Activated CD4-positive, alpha-beta T cell treated with anti-CD3 and anti-CD28 coated beads, Interleukin-10, Interleukin-2, amounts not matched to agents 100 ng/mL and 50 ng/mL, durations not matched to agents 16 hours and 8 hours (primary cell): ENCODE measurements at places on chromosomes 12 and 14.

DNA sequence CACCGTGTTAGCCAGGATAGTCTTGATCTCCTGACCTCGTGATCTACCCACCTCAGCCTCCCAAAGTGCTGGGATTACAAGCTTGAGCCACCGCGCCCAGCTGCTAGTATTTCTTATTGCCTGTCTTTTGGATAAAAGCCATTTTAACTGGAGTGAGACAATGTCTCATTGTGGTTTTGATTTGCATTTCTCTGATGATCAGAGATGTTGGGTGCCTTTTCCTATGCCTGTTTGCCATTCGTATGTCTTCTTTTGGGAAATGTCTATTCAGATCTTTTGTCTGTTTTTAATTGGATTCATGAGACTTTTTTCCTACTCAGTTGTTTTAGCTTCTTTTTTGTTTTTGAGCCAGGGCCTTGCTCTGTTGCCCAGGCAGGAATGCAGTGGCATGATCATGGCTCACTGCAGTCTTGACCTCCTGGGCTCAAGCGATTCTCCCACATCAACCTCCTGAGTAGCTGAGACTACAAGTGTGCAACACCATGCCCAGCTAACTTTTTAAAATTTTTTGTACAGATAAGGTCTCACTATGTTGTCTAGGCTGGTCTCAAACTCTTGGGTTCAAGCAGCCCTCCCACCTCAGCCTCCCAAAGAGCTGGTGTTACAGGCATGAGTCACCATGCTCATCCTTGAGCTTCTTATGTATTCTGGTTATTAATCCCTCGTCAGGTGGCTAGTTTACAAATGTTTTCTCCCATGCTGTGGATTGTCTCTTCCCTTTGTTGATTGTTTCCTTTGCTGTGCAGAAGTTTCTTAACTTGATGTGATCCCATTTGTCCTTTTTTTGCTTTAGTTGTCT, 65.9 kb downstream of the ACACB start:
- no peak for DNase-seq

DNA sequence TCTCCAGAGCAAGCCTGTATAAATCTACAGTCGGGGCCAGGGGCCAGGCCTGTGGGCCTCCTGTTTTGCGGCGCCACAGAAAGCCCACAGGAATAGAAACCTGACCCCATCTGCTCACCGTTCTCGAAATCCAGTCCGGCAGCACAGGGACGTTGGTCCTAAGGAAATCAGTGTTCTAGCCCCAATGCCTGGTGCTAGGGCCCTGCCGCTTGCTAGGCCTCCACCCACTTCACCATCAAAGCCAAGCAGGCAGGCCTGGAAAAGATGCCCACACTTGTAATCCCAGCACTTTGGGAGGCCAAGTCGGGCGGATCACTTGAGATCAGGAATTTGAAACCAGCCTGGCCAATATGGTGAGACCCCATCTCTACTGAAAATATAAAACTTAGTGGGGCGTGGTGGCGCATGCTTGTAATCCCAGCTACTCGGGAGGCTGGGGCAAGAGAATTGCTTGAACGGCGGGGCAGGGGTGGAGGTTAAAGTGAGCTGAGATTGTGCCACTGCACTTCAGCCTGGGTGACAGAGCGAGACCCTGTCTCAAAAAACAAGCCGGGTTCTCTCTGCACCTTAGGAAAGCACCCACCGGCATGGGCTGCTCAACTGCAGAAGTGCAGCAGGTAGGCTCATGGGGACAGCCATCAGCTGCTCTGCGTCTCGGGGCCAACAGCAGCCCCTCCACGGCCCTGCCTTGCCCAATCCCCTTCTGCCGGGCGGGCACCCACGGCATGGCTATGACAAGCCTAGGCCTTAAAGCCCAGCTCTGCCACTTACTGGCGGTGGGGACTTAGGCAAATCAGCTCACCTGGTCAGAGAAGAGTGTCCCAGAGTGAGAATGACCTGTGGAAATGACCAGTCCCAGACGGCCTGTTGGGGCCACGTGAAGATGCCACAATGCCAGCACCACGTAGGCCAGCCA, 47.4 kb downstream of the VWF start:
- DNase-seq = no peak

DNA sequence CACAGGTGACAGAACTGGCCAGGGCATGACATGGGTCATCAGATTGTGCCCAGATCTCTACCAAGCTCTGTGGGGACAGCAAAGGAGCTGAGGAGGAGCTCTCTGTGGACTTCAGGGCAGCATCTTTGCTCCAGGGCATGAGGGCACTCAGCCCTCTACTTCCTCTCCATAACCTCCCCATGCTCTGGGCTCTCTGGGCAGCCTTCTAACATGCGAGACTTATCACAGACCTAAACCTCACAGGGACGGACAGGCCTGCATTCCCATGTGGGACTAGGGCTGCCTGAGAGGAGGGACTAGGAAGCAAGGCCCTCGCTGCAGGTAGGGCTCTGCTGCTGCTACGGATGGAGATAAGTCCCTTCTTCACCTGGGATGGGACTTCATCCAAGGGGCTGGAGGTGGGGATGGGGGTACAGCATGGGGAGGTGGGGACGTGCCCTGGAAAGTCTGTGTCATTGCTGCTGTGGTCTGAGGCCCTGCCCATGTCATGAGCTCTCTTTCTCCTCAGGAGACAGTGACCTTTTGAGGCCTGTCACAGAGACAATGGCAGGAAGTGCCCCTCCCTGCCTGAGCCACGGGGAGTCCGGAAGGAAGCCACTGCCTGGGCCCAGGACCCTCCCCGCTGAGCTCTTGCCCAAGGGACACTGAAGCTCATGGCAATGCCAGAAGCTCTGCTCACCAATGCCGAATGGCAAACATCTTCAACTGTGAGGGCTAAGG, 44.1 kb downstream of the PITPNM2 start:
- DNase-seq = peak; percentile 65

- DNase-seq = no peak
These were observed 78.6 kb downstream of the CEP128 start for GRCh38 chr14:80862983-80863382.

DNA sequence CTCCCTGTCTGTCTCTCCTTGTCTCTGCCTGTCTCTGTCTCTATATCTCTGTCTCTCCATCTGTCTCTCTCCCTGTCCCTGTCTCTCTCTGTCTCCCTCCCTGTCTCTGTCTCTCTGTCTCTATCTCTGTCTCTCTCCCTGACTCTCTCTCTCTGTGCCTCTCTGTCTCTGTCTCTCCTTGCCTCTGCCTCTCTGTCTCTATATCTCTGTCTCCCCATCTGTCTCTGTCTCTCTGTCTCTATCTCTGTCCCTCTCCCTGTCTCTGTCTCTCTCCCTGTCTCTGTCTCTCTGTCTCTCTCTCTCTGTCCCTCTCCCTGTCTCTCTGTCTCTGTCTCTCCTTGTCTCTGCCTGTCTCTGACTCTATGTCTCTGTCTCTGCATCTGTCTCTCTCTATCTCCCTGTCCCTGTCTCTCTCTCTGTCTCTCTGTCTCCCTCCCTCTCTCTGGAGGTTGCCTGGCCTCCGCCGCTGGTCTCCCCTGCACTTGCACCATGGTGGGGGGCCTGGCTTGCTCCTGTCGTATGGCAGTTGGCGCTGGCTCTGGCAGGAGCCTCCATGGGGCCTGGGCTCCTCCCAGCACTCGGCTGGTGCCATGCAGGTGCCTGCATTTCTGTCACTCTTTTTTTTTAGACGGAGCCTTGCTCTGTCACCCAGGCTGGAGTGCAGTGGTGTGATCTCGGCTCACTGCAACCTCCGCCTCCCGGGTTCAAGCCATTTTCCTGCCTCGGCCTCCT, 28.3 kb downstream of the MMP17 start:
- DNase-seq = no peak

DNA sequence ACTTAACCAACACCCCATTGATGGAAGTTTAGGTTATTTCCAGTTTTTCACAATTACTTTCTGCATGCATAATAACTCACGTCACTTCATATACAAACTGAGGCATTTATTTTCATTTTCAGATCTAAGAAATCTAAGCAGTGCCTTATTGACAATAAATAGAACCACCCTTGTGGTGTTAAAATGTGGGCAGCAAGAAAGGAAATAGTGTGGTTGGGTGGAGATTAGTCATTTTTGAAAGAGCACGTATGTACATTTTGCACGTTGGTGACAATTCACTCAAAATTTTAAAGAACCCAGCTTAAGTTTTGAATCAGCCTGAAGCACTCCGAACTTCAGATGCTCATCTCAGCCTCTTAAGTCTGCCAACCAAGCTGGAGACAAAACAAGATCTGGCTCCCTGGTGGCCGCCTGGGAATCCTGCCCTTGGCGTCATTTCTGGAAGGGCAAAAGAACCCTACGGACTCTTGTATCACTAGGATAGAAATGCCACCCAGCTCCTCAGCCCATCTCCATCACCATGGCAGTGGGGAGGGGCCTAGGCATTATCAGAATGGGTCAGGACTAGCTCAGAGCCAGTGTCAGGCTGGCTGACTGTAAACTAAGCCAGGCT, 89.5 kb upstream of the BCL2L14 start:
- DNase-seq = peak; percentile 95

DNA sequence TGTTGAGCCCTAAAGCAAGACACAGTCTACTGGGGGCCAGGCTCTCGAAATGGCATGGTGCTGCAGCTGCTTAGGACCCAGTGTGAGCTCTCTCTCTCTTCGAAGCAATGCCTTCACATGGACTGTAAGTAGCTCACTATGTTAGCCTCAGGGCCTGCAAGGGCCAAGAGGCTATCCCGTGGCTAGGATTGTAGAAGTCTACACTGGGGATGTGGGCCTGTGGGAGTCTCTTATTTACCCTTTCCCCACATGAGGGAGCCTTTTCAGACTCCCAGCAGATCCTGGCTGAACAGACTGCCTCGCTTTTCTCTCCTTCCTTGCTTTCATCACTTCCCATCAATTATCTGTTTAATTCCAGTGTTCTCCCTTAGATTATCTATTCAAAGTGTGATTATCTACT, 101.4 kb downstream of the GPR65 start:
- no peak for DNase-seq

- DNase-seq = no peak
These were observed 29.4 kb downstream of the KCNA5 start for GRCh38 chr12:5073054-5073453.

DNA sequence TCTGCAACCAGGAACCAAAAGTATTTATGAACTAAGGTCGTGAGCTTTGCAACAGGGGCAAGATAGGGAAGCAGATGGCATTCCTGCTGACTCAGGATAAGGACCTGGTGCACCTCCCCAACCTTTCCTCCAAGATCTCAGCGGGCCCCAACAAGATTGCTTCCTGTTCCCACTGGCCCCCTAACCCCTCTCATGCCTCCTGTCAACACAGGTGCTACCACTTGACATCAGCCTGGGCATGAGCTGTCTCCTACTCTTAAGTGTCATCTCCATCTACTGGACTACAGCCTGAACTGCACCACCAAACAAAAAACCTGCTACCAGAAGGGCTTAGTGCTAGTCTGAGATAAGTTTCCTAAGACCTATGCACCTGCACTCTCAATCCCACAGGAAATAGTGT, 32.7 kb downstream of the MED6 start:
- peak; percentile 57 for DNase-seq

GRCh38 chr14:59148334-59148900, 40.0 kb upstream of the DAAM1 start:
- no peak for DNase-seq

DNA sequence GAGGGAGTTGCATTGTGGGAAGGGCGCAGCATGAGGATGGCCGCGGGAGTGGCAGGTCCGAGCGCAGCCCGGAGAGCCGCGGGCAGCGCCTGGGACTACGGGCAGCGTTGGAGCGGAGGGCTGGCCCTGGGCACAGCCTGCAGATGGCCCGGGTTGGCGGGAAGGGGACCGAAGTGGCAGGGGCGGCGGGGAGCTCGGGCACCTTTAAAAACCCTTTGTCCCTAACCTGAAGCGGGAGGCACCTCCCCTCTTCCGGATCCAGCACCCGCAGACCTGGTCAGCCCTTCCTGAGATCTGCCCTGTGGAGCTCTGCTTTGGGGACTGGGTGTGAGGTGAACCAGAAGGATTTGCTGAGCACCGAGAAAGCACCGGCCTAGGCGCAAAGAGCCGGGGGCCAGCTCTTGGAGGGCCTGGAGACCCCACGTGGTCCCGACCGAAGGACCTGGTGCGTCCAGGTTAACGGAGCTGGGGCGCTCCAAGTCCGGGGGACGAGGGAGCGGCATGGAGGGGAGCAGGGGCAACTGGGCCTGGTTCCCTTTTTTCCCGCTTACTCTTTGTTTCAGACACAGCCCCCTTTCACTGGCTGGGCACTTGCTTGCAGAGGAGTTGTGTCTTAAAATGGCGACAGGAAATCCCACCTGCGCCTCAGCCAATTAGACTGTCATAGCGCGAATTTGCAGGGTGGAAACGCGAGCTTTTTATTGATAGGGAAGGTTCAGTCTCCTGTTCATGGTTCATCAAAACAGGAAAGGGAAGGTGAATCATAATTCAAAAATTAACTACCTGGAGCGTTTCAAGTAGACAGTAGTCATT, 792 bp upstream of the SLC38A1 start:
- DNase-seq = peak; percentile 90

- no peak for DNase-seq
These were observed 68.2 kb downstream of the DDX51 start for GRCh38 chr12:132075714-132076553.

- peak; percentile 83 for DNase-seq
These were observed 66.8 kb upstream of the GPR68 start for GRCh38 chr14:91311284-91311662.

GRCh38 chr12:64569923-64570691, 40.2 kb upstream of the RASSF3 start:
- DNase-seq = no peak

- no peak for DNase-seq
These were observed 555.9 kb downstream of the VRK1 start for GRCh38 chr14:97353102-97353501.

GRCh38 chr14:76106188-76106587, 45.5 kb upstream of the GPATCH2L start:
- no peak for DNase-seq

GRCh38 chr12:43836475-43836989, 651 bp downstream of the TMEM117 start:
- peak; percentile 3 for DNase-seq

- DNase-seq = peak; percentile 49
These were observed 7.6 kb upstream of the SIX1 start for GRCh38 chr14:60656686-60657455.

DNA sequence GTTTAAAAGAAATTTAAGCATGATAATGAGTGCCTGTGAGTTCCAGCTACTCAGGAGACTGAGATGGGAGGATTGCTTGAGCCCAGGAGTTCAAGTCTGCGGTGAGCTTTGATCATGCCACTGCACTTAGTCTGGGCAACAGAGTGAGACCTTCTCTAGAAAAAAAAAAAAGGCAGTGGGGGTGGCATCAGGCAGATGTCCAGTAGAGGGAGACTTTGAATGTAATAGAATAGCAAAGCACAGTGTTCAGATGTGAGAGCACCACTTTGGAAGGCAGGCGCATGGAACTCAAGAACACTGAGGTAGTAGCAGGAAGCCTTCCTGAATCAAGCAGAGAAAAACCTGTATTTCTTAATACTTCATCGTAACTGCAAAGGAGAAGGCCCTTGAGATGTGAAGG, 394.5 kb upstream of the GARIN6 start:
- DNase-seq = no peak

- DNase-seq = no peak
These were observed 124.2 kb downstream of the SRGAP1 start for GRCh38 chr12:63968673-63969072.

- no peak for DNase-seq
These were observed 183.3 kb upstream of the LMO3 start for GRCh38 chr12:16789204-16789790.

- DNase-seq = no peak
These were observed 25.4 kb downstream of the AP5M1 start for GRCh38 chr14:57293866-57294837.

GRCh38 chr14:85604714-85605113, 74.8 kb downstream of the FLRT2 start:
- no peak for DNase-seq
